ENCODE measurements at places on chromosomes 6 and 20.

DNA sequence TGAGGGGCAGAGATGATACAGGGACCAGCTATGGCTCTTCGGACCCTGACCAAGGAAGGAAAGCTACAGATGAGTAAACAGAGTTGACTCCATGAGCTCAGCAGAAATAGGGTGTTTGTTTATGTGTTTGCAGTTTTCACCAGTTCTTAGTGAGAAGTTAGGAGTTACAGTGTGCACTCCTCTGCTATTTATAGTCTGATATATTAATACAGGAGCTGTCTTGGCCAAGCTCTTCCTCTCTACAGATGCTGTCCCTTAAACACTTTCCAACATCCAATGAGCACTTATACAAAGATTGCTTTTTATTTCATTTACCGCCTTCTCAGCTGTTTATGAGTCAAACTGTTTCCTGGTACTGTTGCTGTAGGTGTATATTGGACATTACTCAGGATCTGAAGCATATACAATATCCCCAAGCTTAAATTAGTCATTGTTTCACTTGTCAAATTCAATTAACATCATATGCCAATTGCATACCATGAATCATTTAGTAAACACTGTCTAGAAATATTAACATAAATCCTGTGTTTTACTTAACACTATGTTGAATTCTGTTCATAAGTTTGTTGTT lies 618.0 kb downstream of the PRKN start:
- no peak for DNase-seq

- DNase-seq, result no peak
Observed at GRCh38 chr20:44026647-44027342, 112.1 kb downstream of the TOX2 start.

- DNase-seq, result no peak
Observed at GRCh38 chr20:32518593-32519380, 66.3 kb downstream of the NOL4L start.

GRCh38 chr20:45840700-45841198 lies 7.2 kb downstream of the SNX21 start:
- DNase-seq, result no peak

GRCh38 chr6:16277101-16277981 lies 39.0 kb downstream of the GMPR start:
- peak; percentile 2 for DNase-seq

GRCh38 chr20:6381887-6382286 lies 259.1 kb upstream of the FERMT1 start:
- DNase-seq, result no peak

- no peak for DNase-seq
Observed at GRCh38 chr6:3808759-3809514, 40.2 kb upstream of the FAM50B start.

- DNase-seq, result peak; percentile 16
Observed at GRCh38 chr20:46752728-46753127, 43.3 kb downstream of the SLC2A10 start.

DNA sequence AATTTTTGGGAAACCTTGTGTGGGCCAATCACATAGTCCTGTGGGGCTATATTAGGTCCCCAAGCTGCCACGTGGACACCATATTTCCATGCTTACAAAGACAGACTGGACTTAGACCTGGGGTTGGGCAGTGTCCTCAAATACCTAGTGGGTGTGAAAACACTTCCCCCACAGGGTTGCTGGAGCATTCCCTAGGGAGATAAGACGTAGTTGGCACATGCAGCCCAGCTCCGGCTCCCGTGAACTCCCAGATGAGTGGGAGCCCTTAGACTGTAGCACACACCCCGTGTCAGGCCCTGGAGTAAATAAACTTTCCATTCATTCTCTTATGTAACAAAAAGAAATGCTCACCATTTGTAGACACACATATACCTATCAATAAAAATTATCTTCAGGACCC lies 14.2 kb downstream of the KCNG1 start:
- DNase-seq, result no peak

GRCh38 chr20:22861990-22862389 lies 173.1 kb upstream of the SSTR4 start:
- DNase-seq, result no peak

Data from KG1 (cell line).